ENCODE measurements at places on chromosomes 4 and X.
A peak's percentile ranks its signal among the peaks of the same experiment; 100 is the strongest.

- DNase-seq, result no peak
Measured at GRCh38 chr4:81470456-81471297, 1.0 kb downstream of the RASGEF1B start.

DNA sequence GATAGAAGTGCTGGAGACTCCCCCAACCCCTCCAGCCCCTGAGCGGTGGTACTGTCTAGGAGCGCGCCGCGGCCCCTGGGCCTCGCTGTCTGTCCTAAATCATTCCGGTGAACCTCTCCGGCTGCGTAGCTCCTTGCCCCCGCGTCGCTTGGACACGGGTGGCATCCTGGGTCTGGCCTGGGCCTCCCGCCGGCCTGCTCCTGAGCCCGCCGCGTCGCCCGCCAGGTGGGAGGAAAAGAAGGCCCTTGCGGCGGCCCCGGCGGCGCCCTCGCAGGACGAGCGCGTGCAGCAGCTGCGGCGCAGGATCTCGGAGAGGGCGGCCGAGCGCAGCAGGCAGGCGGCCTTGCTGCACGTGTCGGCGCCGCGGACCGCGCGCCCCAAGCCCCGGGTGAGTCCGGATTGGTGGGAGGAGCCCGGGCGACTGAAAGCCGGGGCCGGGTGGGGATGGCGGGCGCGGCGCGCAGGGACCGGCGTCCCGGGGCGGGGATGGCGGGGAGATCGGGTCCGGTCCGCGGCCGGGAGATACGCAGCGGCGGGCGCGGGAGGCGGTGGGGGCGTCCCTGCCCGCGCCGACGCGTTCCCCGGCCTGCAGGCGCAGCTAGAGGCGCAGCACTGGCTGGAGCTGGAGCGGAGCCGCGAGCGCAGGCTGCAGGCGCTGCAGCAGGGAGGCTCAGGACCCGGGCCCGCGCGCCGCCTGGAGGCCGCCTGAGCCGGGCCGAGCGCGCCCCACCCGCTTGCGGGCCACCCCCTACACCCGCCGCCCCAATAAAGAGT is 6.5 kb upstream of the RNF4 start:
- DNase-seq, result no peak

GRCh38 chr4:116982656-116983055 is 102.7 kb downstream of the TRAM1L1 start:
- no peak for DNase-seq

- no peak for DNase-seq
Measured at GRCh38 chrX:103818842-103819619, 13.0 kb downstream of the RAB9B start.

- no peak for DNase-seq
Measured at GRCh38 chr4:73922766-73923630, 53.8 kb downstream of the CXCL1 start.

DNA sequence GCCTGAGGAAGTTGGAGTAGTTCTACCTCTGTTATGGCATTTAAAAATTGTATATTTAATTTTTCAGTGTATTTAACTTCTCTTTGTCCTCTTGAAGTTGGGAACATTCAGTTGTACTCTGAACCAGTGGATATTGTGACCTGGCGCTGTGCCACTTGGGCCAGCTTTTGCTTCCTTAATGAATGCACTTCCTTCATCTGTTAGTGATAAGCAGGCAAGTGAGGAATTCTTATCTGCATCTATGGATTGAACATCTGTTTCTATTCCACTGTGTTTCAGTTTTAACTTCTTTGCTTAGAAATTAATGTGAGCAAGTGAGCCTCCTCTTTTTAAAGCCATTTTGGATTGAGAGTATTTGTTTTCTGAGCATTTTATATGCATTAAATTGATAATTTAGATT is 128.3 kb downstream of the UCHL1 start:
- no peak for DNase-seq

GRCh38 chr4:25487155-25487554 is 110.1 kb downstream of the ANAPC4 start:
- DNase-seq, result no peak

GRCh38 chrX:99348256-99348655 is 1061.8 kb downstream of the PCDH19 start:
- no peak for DNase-seq

GRCh38 chr4:6749340-6750171 is 33.0 kb upstream of the KIAA0232 start:
- no peak for DNase-seq

- no peak for DNase-seq
Measured at GRCh38 chr4:27272217-27272616, 411.6 kb downstream of the STIM2 start.

DNA sequence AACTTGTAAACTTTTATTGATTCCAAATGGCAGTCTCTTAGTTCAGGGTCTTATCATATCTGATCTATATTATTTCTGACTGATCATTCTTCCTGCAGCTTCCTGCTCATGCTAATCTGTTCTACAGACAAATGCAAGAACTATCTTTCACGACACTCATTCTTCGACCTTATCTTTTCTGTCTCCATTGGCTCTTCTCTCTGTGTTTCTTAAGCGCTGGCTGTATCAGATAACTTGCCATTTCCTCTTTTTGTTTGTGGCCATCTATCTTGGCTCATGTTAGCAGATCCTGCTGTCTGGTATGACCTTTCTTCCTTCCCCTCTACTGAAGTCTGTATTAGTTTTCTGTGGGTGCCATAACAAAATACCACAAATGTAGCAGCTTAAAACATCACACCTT is 230.5 kb upstream of the PUDP start:
- DNase-seq, result no peak

- no peak for DNase-seq
Measured at GRCh38 chrX:153922932-153923857, 2.9 kb downstream of the ARHGAP4 start.

DNA sequence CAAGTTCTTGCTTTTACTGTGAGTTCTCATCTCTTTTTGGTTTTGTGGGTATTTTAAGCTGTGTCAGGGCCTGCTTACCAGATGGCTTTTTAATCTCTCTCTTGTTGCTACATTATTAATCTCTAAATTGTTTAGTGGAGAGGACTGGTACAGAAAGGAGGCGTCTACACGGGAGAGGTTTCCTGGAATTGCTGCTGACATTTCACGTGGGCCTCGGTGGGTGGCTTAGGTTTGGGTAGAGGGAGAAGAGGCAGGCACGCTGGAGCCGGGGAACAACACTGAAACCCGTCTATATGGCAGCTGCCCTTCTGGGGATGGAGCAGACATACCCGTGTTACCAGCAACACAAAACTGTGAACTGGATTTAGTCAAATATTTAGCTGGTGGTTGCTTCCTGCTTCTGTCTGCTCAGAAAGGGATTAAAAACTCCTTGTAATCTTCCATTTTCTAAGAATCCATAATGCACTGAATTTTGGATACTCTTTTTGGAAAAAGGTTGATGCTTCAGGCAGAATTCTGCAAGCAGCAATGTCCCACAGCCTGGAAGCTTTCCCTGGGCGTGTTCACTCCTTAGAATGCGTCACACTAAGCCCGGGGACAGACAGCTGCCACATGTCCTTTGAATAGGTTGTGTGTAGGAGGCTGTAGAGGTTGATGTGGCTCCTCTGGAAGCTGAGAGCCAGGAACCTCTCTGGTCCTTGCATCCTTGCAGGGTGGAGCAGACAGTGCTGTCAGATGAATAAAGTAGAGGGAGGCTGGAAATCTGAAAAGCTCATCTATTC is 199.8 kb upstream of the GATB start:
- DNase-seq, result no peak

DNA sequence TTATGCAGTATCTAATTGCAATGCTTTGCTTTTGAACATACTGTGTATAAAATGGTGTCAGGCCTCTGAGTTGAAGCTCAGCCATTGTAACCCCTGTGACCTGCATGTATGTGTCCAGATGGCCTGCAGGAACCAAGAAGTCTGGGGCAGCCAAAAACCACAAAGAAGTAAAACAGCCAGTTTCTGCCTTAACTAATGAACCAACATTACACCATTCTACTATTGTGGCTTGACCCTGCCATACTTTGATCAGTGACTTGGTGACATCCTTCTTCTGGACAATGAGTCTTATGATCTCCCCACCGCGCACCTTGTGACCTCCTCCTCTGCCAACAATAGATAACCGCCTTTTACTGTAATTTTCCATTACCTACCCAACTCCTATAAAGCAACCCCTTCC is 131.6 kb downstream of the CBLL2 start:
- DNase-seq, result no peak

DNA sequence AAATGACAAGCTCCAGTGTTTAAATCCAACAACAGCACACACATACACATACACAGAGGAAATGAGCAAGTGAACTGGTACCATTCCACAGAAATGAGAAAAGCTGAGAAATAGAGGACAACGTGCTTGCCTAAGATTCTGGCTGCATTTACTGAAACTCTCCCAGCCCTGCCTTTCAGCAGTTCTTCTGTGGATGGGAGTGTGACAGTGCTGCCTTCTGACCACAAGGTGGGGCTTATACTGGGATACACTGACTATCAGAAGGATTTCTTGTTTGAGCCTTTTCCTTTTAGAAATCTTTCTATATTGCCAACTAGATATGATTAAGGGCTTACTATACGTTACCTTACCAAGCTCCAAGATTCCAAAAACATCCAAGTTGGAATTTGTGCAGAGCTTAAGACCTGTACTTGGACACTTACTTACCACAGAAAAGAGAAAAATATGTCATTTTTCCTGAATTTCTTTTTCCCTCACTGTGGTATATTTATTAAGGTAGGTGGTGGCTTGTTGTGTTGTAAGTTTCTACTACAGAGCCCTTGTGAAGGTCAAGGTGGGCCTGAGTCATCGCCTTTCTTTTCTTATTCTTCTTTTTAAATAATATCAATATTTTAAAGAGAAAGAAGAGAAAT is 10.7 kb upstream of the CXCL8 start:
- DNase-seq, result no peak

DNA sequence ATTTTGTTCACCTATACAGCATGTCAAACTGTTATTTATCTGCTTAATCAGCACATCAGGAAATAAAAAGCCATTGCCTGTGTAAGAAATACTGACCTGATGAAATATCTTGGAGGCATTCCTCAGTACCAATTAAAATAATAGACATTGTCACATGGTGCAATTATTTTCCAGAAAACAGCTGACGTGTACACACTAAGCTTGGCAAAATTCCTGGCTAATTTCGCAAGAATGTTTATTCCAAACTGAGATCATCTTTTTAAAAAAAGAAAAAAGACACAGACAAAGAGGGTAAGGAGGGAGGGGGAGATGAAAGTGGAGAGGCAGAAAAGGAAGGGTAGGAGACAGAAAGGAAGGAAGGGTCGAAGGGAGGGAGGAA is 61.9 kb upstream of the NFKB1 start:
- DNase-seq, result peak; percentile 89

DNA sequence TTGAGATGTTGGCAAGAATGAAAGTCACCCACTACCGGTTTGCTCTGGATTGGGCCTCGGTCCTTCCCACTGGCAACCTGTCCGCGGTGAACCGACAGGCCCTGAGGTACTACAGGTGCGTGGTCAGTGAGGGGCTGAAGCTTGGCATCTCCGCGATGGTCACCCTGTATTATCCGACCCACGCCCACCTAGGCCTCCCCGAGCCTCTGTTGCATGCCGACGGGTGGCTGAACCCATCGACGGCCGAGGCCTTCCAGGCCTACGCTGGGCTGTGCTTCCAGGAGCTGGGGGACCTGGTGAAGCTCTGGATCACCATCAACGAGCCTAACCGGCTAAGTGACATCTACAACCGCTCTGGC is 12.3 kb downstream of the RPL9 start:
- no peak for DNase-seq

DNA sequence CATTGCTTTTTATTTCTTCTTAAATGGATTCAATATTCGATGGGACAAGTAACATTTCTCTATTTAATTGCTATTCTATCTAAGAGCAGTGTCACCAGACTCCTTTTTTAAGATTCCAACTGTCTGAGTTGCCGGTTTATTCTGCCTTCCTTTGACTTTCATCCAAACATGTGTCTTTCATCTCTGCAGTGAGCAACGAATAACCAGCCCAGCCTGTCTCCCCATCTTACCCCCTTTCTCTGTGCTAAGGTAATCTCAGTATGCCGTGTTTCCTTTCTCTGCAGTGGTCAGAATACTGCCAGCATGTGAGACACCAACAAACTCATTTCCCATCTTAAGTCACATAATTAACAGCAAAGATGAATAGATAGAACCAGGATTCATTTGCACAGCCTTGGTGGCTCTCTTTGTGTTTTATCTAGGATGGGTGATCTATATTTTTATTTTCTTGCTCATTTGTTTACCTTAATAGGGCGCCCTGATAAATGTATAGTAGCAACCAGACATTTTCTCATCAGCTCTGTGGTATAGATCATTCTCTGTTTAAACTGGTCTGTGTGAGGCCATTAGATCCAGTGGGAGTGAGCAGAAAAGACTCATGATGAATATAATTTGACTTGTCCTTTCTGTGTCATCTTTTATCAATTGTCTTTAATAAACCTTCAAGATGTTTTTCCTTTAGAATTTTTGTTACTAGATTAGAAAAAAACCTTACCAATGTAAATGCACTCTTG is 394.8 kb upstream of the IGFBP7 start:
- DNase-seq, result no peak

- no peak for DNase-seq
Measured at GRCh38 chrX:153639177-153640044, 7.6 kb upstream of the DUSP9 start.

DNA sequence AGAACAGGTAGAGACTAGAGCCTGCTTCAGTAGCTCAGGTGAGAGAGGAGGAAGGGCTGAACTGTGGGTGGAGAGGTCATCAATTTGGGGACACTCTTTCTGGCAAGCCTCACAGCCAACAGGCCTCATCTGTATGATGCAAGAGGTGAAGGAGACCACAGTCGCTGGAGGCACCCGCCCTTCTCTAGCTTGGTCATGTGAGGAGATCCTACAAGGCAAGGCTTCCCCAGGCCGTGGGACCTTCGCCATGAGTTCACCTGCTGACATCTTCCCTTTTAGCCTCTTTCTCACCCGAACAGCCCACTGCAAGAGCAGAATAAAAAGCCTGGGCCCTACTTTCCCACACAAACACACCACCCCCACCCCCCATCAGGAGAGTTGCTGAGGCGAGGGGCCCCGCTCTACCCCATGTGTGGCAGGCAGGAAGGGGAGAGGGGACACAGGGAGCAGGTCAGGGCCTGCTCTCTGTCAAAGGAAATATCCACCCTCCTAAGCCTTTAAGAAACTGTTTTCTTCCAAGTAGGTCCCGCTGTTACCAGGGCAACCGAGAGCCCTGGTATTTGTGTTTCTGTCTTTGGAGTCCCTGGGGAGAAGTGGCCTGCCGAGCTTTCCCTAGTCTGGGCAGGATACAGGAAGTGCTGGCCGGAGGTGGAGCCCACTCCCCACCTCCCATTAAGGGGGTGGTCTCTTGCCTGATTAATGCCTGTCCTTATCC is 8.1 kb downstream of the RTL5 start:
- no peak for DNase-seq

DNA sequence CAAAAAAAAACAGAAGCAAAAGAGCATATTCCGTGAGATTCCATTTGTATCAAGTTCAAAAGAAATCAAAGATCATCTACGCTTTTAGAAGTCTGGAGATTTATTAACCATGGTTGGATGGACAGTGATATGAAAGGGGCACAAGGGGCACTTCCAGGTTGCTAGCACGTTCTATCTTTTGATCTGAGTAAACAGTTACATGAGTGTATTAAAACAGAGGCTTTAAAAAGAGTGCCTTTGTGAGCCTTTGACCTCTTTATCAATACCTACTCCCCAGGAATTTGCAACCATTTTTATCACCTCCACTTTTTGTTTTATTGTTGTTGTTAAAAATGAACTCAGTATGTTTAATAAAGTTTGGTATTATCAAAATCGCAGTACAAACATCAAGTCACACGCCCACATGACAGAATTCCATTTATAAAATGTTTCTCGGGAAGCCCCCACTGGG is 72.4 kb upstream of the UCP1 start:
- DNase-seq, result no peak

- DNase-seq, result no peak
Measured at GRCh38 chrX:71493111-71493613, 39.7 kb upstream of the OGT start.

All from BJ (cell line).